ENCODE measurements at places on chromosomes 2 and 18.

- no peak for DNase-seq
These were observed 6.5 kb upstream of the CAPN10 start for GRCh38 chr2:240579771-240580614.

DNA sequence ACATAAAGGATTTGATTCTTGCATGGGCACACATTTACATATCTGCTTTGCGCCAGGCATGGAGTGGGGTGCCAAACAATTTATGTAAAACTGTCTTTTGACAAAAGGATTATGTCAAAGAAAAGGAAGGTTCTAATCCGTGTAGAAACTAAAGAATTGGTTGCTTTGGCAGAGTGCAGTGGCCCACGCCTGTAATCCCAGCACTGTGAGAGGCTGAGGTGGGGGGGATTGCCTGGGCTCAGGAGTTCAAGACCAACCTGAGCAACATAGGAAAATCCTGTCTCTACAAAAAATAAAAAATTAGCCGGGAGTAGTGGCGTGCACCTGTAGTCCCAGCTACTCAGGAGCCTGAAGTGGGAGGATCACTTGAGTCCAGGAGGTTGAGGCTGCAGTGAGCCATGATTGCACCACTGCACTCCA, 1.1 kb upstream of the MTERF4 start:
- DNase-seq, result no peak

GRCh38 chr2:109209412-109209811, 80.4 kb downstream of the SH3RF3 start:
- no peak for DNase-seq

GRCh38 chr2:186702006-186702405, 8.1 kb downstream of the FAM171B start:
- DNase-seq, result no peak

DNA sequence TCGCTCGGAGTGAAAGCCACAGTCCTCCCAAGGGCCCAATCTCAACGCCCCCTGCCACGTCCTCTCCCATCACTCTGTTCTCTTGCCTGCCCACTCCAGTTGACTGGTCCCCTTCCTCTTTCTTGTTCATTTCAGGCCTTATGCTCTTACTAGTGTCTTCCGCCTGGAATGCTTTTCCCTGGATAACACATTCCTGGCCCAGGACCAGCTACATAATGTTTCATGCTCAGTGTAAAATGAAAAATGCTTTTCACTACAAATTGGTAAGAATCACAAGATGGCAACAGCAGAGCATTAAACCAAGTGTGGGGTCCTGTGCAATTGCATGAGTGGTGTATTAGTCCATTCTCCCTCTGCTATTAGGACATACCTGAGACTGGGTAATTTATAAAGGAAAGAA, 417.2 kb upstream of the KLHL29 start:
- DNase-seq, result no peak

DNA sequence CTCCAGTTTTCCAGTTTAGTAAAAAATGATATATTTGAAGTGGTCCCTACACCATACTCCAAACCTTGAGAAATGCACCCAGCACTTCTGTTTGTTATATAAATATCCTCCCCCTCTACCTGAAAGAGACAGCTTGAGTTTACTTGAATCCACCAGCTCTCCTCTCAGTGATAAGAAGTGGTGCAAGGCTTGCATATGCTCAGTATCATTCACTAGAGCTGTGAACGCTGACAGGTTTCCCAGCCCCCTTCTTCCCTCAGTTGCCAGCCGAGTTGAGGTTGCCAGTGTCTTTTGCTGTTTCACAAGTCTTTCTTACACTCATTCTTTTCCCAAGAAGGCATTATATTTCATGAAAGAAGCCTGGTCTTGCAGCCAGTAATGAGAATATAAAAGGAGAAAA, 880.0 kb downstream of the LRRTM4 start:
- DNase-seq, result no peak

GRCh38 chr2:239122421-239123110, 274.7 kb downstream of the TWIST2 start:
- DNase-seq, result no peak

- peak; percentile 65 for DNase-seq
These were observed 29.5 kb downstream of the RNF144A start for GRCh38 chr2:6946722-6947121.

GRCh38 chr2:30710016-30710415, 97.2 kb downstream of the CAPN13 start:
- DNase-seq, result no peak

- no peak for DNase-seq
These were observed 4.7 kb downstream of the ESPNL start for GRCh38 chr2:238104691-238105371.

DNA sequence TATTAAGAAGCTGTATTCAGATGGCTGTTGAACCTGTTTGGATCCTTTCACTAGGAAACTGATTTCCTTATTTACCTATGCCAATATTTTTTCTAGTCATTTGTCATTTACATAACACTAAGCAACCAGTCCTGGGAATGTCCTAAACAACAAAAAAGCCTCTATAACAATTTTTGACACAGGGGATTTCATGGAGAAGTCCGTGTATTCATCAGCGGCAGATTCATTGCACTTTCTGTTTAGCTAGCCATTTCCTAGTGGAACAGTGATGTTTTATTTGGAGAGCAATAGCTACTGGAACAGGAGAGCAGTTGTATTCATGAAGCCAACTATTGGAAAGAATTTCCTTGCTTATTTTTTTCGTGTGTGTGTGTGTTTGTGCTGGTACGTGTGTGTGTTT, 604.3 kb upstream of the POU3F3 start:
- DNase-seq, result no peak

GRCh38 chr2:204299766-204300165, 245.5 kb upstream of the PARD3B start:
- no peak for DNase-seq

DNA sequence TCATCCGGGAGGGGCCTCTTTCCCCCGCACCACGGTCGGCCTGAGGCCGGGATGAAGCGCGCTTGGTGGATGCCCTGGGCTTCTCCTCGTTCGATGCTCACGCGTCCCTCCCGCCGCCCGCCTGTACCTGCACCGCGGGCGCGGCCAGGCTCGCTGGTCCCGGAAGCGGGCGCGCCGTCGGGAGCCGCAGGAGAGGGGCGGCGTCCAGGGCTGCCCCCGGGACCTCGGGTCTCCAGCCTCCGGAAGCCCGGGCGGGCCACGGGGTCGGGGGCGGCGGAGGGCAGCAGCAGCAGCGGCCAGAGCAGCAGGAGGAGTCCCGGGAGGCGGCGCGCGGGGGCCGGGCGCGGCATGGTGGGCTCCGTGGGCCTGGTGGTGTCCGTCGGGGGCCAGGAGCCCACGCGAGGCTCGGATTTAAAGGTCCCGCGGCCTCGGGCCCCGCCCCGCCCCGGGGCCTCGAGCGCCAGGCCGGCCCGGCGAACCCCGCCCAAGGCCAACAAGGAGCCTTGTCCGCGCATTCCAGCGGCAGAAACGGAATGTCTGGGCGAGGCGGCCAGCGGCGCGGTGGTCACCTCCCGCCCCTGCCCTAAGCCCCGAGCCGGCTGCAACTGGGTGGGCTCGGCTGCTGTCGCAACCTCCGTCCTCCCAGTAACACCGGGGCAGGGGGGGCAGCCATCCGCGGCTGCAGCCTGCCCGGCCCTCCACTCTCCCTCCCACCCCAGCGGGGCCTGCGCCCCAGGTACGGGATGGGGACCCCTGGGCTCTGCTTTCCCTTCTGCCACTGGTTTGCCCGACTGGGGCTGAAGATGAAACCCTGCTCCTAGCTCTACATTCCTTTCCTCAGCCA, at the start of gene MATN3:
Gene MATN3 (minus strand): TSS at position 387 of the 844 bp plus-strand sequence. CDS start 37 bp downstream, at position 350.
- DNase-seq, result no peak

- DNase-seq, result no peak
These were observed 1.5 kb upstream of the SLC30A3 start for GRCh38 chr2:27264253-27264752.

DNA sequence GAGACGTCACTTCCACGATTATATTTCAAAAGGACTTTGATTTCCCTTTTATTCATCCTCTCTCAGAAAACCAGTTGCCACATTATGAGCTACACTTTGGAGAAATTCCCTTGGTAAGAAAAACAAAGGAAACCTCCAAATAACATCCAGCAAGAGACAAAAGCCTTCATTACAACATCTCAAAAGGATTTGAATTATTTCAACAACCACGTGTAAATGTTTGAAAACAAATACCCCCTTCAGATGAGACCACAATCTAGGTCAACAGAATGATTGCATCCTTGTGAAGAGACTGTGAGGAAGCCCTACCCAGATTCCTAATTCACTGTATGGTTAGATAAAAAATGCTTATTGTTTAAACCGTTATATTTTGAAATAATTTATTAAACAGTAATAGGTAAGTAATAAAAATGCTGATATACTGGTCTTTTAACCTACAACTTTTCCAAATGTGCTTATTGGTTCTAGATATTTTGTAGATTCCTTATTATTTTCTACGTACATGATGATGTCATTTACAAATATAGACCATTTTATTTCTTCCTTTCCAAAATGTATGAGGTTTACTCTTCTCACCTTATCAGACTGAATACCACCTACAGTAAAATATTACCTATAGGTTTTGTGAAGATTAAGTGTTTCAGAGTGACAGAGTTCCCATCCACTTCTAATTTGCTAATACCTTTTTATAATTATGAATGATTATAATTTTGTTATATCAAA, 922.7 kb upstream of the CHAC2 start:
- DNase-seq, result no peak

- DNase-seq, result no peak
These were observed 208.7 kb upstream of the STK17B start for GRCh38 chr2:196380098-196380497.

GRCh38 chr2:20439503-20439902, 7.4 kb upstream of the RHOB start:
- no peak for DNase-seq

DNA sequence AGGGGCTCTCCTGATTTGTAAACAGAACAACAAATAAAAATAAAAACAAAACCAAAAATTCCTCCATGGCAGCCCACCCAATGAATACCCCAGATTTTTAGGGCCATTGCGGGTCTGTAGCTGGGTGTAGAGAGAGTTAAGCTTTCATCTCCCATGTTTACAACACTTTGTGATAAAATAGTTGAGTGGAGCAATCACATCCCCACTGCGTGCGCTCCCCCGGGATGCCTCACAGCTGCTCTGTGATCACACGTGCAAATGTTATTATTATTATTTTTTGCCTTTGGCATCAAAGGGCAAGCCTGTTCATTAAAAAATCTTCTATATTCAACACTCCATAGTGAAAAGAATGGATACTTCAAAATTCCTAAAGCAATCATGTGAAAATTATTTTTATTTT, 118.0 kb downstream of the MBP start:
- no peak for DNase-seq

- DNase-seq, result peak; percentile 38
These were observed 11.2 kb upstream of the SCYGR5 start for GRCh38 chr2:227655454-227655853.

DNA sequence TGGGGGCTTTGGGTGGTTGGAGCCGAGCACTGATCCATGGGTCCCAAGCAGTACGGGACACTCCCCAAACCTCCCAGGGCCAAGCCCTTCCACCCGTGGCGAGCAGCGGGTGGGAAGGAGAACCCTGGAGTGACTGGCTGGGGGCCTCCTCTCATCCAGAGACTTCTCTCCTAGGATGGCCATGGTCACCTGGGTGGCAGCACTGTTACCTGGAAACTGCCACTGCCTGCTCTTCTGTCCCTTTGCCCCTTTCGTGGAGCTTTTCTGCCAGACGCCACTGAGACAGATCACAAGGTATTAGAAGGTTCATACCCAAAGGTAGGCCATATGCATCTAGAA, 26.9 kb downstream of the CENPO start:
- DNase-seq, result no peak

- no peak for DNase-seq
These were observed 759.9 kb downstream of the SATB2 start for GRCh38 chr2:198697794-198698193.

GRCh38 chr2:216426938-216427337, 14.7 kb downstream of the SMARCAL1 start:
- DNase-seq, result no peak

- DNase-seq, result no peak
These were observed 4.6 kb downstream of the PROC start for GRCh38 chr2:127422559-127423477.

DNA sequence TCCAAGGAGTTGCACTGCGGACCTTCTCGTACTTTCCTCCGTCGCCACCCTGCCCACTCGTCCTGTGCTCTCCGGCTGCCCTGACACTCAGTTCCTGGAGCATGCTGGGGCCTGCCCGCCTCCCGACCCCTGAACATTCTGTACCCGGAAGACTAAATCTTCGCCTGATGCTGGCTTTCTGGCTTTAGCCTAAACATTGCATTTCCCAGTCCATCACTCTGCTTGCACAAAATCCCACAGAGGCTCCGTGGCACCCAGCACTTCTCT, 550 bp upstream of the SFXN5 start:
- DNase-seq, result no peak

DNA sequence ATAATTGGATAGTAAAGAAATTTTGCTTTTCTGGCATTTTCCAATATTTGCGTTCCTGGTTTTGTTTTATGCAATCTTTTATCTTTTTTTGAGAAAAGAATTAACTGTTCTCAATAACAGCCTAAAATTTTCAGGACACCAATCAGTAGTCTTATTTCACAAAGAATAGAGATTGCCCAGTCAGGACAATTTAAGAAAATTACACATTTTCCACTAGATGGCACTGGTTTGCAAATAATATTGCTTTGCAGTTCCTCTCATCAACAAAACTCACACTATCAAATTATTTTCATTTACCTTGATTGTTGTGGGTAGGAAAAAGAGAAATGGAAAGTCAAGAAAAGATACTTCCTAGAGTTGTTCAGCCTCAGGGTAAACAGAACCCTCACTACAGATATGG, 2.4 kb upstream of the RBM45 start:
- DNase-seq, result no peak

DNA sequence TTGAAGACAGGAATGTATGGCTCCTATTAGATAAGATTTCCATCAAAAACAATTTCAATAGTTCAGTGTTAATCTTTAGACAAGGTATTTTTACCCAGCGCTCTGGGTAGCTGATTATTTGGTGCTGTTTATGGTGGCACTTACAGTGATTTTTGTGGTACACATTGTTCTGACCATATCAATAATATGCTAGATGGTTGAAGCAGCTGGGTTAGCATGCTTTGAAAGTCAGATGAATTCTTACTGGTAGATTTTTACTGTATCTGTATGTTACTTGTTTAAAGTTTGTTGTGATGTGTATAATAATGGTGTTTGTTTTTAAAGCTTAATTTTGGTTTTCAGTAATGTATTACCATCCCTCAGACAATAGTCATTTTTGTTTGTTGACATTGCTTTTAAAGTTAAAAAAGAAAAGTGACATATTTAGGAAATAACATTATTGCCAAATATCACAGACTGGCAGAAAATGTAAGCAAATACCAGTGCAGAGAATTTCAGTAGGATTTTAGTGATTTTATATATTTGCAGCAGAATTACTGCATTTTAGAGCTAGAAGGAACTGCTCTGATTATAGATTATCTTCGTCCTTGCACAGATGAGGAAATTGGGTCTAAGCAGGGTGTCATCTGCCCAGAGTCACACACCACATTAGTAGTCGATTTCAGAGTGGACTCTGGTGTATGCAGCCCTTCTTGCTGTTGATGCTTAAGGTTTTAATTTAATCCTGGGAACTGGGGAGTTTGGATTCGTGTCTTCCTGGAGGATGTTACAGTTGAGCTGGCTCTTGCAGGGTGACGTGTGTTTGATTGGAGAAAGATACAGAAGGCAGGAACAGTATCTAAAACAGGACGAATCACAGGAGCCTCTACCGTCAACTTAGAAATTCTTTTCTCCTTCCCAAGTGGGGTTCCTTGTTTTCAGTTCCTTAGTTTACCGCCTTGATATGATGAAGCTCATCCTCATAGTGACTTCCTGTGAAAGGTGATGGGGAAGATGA, 6.6 kb downstream of the SOCS6 start:
- DNase-seq, result no peak

- no peak for DNase-seq
These were observed 75.8 kb downstream of the MBD2 start for GRCh38 chr18:54148678-54149077.

All from brain pericyte (primary cell).